Urinary bladder (tissue), 4 donors: ENCODE measurements at places on chromosomes 13 and 19.

- DNase-seq, result no peak
Observed at GRCh38 chr19:39208175-39208795, 4.2 kb upstream of the SYCN start.

- no peak for DNase-seq
Observed at GRCh38 chr19:45630463-45630862, 8.7 kb downstream of the EML2 start.

GRCh38 chr19:52662631-52663030, 24.5 kb upstream of the ZNF83 start:
- no peak for DNase-seq

GRCh38 chr13:110218581-110219201, 88.3 kb downstream of the COL4A1 start:
- DNase-seq, result no peak

- DNase-seq, result no peak
Observed at GRCh38 chr19:32599736-32600157, 18.8 kb downstream of the PDCD5 start.

DNA sequence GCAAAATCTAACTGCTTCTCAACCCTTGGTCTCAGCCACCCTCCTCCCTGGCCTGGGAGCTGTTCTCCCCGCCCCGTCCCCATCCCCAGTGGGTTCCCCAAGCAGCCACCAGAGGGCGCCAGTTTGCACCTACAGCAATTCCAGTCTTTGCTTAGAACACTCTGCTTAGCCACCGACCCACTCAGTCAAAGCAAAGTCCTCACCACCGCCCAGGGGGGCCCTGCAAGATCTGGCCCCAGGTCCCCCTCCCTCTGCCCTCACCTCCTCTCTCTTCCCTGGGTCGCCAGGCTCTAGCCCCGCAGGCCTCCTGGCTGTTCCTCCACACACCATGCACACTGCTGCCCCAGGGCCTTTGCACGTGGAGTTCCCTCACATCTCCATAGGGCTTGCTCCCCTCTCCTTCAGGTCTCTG, 12.4 kb downstream of the TMEM143 start:
- no peak for DNase-seq

GRCh38 chr13:64453831-64454230, 2776.3 kb downstream of the PCDH9 start:
- no peak for DNase-seq

- DNase-seq, result peak; percentile 75
Observed at GRCh38 chr19:49468746-49469447, 5.1 kb upstream of the FLT3LG start.

DNA sequence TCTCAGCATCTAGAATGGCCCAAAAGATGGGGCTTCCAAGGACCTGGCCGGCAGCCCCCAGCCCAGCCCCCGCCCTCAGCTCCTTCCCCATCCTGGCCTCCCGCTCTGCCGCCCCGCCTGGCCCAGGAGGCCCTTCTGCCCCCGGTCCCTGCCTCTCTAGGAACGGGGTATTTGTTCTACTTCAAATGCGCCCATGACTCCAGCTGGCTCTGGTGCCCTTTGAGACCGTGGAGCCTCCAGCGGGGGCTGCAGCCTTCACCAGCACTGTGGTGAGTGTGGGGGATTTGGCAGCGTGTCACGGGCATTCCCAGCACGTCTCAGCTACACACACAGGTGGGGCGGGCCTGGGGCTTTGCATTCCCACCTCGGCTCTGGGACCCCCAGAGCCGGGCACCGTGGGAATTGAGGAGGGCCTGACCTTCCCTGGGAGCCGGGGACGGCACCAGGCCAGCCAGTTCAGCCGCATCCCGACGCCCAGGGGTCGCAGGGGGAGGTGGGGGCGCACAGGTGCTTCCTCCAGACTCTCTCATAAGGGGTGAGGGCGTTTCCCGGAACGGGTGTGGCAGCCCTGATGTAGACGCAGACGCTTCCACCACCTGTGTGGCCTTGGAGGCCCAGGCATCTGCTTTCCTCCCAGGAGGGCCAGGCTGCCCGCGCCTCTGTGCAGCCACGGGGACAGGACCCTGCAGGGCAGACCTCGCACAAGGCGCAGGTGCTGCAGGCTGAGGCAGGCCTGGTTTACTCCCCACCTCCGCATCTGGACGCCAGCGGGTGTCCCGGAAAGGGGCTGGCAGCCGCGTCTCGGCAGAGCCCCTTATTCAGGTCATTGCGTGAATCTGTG, 947 bp downstream of the ATP4B start:
- DNase-seq, result no peak

DNA sequence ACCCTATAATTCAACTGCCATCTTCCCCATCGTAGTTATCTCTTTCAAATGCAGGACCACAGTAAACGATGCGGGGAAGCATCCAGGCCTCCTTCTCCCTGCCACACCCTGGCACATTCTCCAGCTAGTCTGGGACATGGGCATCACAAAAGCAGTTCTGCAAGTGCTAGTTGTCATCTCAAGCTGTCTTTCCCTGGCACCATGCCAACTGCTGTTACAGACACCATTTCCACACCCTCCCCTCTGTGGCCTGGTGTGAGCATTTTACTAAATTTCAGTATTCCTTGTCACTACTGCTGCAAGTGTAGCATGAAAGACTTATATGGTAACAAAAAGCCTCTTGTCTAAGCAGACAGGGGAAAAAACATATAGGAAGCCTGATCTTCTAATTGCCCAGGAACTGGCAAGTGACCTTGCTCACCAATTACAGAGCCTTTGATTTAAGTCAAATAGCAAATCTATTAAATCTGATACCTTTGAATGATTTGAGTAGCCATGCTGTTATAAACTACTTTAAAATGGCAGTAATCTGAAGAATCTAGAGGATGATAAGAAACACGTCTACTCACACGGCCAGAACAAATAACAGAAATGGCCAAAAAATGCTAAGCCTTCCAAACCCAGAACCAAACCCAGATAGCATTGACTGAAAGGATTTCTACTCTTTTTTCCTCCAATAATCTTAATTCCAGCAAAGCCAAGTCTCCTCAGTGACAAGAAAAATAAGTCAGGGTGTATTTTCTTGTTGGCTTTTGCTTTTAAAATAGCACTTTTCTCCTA, 179.0 kb downstream of the NUFIP1 start:
- no peak for DNase-seq

- DNase-seq, result no peak
Observed at GRCh38 chr19:6204212-6204611, 68.7 kb downstream of the ACSBG2 start.

GRCh38 chr19:10565028-10565566, 713 bp downstream of the KRI1 start:
- no peak for DNase-seq

DNA sequence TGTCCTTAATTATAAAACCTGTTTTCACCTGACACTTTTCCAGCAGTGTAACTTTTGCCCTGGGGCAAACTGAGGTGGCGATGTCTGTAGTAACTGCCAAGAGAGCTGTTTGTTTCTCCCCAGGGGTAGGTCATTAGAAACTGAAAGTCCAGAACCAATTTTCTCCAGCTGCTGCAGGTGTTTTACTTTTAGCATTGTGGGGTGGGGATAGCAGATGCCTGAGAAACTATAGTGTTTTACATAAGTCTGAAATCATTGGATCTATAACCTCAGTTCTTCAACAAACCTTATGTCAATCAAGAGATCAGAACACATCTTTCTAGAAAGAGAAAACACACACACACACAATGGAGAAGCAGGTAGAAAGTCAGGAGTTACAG, 92.7 kb downstream of the LHFPL6 start:
- DNase-seq, result no peak

- DNase-seq, result no peak
Observed at GRCh38 chr19:21487969-21488368, 17.4 kb upstream of the ZNF429 start.

- DNase-seq, result no peak
Observed at GRCh38 chr19:32809754-32810153, 59.8 kb downstream of the SLC7A9 start.

DNA sequence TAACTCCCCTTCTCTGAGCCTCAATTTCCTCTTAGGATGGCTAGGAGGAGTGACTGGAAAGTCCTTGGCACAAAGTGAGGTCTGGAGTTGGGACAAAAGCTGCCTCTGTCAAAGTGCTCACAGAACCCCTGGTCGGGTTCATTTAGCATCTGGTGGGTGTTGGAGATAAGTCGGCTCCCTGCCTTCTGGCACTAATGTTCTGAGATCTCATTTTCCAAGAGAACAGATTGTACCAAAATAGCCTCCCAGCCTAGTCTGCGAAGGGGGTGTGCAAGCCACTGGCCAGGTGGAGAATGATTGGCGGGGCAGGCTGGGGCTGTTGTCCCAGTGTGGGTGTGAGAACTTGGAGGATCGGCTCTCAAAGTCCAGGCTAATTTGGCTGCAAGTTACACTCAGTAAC, 20.7 kb upstream of the NWD1 start:
- no peak for DNase-seq

GRCh38 chr19:11041966-11042627, 47.2 kb upstream of the LDLR start:
- DNase-seq, result no peak

DNA sequence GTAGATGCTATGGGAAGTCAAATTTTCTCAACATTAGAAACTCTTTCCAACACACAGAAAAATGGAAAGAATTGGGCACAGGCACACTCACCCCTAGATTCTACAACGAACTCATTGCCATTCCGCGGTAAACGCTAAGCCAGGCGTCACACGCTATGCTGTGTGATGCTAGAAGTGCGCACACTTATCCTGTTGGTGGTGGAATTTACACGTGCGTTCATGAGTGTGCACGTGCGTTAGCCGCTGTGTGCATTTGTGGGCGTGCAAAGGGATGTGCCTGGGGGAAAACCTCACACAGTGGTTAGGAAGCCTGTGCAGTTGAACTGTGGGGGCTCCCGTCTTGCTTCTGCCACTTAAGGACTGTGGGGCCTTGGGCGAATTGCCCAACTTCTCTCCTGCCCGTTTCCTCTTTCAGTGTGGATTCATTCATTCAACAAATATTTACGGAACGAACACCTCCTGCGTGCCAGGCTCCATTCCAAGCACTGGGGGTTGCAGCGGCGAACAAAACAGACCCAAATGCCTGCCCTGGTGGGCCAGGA, 7.7 kb downstream of the NFILZ start:
- no peak for DNase-seq

DNA sequence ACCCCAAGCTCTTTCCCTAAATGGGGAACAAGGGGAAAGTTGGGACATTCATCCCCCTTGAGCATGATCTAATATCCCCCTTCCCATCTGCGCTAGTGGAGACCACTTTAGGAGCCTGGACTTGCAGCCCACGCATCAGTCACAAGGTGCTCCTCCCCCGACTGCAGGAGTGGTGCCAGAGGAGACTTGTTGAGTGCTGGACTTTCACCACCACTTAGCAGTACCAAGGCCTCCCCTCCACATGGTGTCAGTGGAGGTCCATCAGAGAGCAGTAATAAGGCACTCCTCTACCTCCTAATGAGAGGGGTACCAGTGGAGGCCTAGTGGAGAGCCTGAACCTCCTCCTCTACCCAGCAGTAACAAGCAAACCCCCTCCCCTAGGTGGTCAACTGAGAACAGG, 22.5 kb downstream of the CAB39L start:
- DNase-seq, result no peak

GRCh38 chr13:82749551-82749950, 1132.7 kb downstream of the SLITRK1 start:
- DNase-seq, result no peak

DNA sequence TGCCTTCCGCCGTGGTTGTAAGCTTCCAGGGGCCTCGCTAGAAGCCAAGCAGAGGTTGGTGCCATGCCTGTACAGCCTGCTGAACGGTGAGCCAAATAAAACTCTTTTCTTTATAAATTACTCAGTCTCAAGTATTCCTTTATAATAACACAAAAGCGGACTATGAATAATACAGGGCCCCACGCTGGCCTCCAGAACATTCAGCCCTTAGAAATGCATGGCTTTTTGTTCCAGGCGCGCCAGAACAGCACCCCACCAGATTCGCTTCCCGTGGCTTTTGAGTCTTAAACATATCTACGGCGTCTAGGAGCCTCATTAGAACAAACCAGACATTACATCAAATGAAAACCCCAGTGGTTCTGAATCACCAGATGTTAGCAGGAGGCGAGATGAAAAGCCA, 75.1 kb downstream of the SLC15A1 start:
- DNase-seq, result no peak

DNA sequence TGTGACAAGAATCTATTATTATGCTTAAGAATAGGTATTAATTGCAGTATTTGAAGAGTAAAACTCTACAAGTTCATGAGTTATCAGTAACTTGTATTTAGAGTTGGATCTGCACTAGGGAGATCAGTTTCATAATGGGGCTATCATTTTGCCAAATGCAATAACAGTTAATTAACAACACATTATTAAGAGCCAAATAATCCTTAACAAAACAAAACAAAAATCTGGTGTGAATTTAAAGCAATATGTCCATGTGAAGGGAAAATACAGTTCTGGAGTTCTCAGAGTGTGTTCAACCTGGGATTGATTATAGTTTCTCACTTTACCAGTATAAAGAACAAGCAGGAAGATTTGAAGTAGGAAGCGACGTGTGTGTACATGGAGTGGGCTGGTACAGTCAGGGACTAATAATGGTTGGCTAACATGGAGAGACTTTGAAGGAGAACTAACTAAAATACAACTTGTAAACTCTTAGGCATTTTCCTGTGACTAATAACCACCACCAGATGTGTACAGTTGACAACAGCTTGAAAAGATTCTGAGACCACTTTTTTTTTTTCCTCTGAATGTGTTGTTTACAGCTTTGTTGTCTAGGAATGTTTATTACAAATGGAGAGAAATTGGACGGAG, 58.5 kb downstream of the POSTN start:
- DNase-seq, result no peak

DNA sequence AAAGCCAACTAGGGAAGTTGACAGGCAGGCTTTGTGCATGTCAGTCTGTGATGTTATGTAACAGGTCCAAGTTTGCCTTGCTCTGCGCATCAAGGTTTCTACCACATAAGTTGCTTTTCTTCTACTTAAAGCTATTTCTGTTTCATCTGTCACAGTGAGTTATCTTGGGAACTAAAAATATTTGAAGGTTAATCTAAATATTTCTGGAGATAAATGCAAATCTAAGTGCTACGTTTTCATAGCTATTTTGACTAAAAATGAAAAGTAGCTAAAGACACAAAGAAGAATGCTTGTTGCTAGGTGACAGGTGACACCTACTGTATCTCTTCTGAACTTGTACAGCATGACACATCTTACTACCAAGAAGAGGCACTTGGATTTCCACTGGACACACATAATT, 135.6 kb downstream of the KLF12 start:
- DNase-seq, result no peak

DNA sequence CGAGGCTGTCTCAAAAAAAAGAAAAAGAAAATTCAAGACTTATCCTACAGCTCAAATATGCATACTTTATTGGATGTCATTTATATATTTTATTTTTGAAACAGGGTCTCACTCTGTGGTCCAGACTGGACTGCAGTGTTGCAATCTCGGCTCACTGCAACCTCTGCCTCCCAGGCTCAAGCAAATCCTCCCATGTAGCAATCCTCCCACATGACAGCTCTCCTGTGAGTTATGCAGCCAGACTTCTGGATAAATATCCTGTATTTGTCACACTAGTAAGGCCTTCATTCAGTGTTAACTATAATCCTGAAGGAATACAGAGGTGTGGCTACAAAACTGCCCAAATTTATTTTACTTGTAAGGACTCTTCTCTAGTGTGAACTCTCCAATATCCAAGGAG, 7.2 kb downstream of the ZNF552 start:
- no peak for DNase-seq

- no peak for DNase-seq
Observed at GRCh38 chr13:39353988-39354387, 249.0 kb downstream of the LHFPL6 start.
